ENCODE measurements at places on chromosomes 7 and 10.

GRCh38 chr10:78829565-78829964, 239.2 kb upstream of the ZMIZ1 start:
- H3K4me3 ChIP-seq, result no peak overlapping the region
- H3K36me3 ChIP-seq, result no peaks in the 10 kb centered on the region
- H3K4me1 ChIP-seq, result no peaks in the 10 kb centered on the region
- no peak for DNase-seq
- peaks cover 29% of the 10 kb centered on the region for H3K27me3 ChIP-seq
- no peak overlapping the region for H3K27ac ChIP-seq

DNA sequence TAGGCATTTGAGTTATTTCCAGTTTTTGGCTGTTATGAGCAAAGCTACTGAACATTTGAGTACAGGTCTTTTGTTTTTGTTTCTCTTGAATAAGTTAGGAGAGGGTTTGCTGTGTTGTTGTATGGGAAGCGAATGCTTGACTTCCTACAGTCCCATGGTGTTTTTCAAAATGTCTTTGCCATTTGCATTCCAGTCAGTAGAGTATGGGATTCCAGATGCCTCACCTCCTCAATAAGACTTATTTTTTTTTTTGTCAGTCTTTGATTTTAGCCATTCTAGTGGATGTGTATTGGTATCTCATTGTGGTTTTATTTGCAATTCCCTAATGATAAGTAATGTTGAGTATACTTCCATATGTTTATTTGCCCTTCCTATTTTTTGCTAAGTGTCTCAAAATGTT, 19.4 kb downstream of the CDK13 start:
- peaks cover 24% of the 10 kb centered on the region for H3K36me3 ChIP-seq
- H3K27me3 ChIP-seq, result no peaks in the 10 kb centered on the region
- H3K4me3 ChIP-seq, result no peak overlapping the region
- DNase-seq, result no peak
- peak overlapping the region; percentile 41 for H3K27ac ChIP-seq

DNA sequence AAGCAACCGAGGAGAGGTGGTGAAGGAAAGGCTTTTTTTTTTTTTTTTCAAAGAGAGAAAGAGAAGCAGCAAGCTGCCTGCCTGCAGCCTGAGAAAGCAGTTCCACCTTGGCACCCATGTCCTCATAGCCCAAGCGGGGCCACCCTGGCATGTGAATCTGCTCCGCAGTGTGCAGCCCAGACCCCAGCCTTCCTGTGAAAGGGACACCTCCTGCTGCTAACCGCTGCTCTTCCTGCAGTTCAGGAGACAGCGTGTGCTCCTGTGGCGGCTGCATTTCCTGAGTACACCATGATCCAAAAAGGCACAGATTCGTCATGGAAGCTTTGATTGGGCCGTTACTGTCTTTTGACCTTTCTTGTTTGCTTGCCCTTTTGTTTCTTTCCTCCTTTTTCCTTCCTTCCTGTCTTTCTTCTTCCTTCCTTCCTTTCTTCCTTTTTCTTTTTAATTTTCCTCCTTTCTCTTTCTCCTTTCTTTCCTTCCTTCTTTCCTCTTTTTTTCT, 38.1 kb downstream of the IKZF1 start:
- H3K27ac ChIP-seq, result peak overlapping the region; percentile 94
- H3K4me1 ChIP-seq, result peaks cover 58% of the 10 kb centered on the region
- peak overlapping the region; percentile 67 for H3K4me3 ChIP-seq
- no peaks in the 10 kb centered on the region for H3K27me3 ChIP-seq
- H3K36me3 ChIP-seq, result peaks cover 78% of the 10 kb centered on the region

DNA sequence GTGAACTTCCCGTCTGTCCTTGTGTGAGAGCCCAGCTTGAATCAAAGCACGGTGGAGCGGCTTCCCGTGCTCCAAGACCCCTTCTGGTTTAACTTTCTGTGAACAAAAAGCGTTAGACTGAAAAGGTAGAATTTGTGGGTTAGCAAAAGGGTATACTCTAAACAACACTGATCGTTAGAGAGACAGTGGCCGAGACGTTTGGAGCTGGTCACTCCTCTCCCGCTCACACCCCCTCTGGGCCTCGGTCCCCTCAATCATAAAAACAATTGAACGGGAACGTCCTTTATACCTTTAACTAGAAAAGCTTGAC, 502 bp downstream of the PRKRIP1 start:
- peak overlapping the region; percentile 93 for H3K27ac ChIP-seq
- H3K4me1 ChIP-seq, result peaks cover 24% of the 10 kb centered on the region
- no peak for DNase-seq
- peak overlapping the region; percentile 95 for H3K4me3 ChIP-seq
- H3K36me3 ChIP-seq, result peaks cover 82% of the 10 kb centered on the region

GRCh38 chr10:127149501-127150081, 46.8 kb downstream of the INSYN2A start:
- peaks cover 4% of the 10 kb centered on the region for H3K4me1 ChIP-seq
- DNase-seq, result no peak
- no peaks in the 10 kb centered on the region for H3K36me3 ChIP-seq
- peaks cover 3% of the 10 kb centered on the region for H3K27me3 ChIP-seq
- no peak overlapping the region for H3K4me3 ChIP-seq

DNA sequence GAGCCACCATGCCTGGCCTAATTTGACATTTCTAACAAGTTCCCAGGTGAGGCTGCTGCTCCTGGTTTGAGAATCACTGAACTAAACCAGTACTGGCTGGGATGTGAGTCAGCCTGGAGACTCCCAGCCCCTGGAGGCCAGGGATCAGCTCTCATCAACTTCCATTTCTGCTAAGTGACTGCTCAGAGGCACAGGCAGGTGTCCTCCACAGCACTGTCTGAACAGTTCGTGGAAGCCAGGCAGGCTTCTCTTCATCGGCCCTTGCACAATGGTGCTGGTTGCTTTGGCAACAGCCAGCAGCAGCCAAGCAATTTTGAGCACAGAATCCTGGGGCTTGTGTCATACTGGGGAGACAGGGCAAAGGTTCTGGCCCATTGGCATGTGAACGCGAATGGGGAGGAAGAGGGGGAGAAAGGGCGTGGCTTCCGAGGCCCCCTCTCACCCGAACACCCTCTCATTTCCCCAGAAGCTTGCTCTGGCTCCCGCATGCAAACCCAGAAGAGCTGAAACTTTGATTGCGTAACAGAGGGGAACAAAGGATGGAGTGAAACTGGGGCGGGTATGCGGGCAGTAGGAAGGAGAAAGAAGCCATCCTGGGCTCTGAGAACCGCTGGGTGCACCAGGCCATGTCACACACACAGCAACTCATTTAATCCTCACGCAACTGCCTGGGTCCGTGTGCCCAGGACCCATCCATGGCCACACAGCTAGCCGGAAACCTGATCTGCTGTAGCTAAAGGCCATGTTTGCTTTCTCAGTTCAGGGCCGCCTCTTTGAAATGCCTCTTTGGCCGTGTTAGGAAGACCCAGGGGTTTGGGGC, 9.0 kb upstream of the POR start:
- no peaks in the 10 kb centered on the region for H3K36me3 ChIP-seq
- no peak for DNase-seq
- no peak overlapping the region for H3K4me3 ChIP-seq

DNA sequence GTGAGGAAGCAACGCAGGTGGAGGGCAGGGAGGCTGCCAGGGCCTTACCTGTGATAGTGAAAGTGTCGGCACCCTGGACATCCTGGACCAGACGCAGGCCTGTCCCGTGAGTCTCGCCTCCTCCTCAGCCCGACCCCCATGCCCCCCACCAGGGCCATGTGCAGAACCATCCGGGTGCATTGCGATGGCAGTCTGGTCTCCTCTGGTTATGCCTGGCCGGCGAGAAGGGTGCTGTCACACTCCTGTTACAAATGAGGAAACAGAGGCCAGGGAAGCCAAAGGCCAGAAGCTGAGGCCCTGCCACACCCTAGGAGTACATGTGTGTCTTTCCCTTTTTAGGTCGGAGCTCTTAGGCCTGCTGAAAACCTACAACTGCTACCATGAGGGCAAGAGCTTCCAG, 7.2 kb downstream of the DEPP1 start:
- no peak overlapping the region for H3K27ac ChIP-seq
- no peak for DNase-seq
- no peaks in the 10 kb centered on the region for H3K36me3 ChIP-seq
- no peak overlapping the region for H3K4me3 ChIP-seq

DNA sequence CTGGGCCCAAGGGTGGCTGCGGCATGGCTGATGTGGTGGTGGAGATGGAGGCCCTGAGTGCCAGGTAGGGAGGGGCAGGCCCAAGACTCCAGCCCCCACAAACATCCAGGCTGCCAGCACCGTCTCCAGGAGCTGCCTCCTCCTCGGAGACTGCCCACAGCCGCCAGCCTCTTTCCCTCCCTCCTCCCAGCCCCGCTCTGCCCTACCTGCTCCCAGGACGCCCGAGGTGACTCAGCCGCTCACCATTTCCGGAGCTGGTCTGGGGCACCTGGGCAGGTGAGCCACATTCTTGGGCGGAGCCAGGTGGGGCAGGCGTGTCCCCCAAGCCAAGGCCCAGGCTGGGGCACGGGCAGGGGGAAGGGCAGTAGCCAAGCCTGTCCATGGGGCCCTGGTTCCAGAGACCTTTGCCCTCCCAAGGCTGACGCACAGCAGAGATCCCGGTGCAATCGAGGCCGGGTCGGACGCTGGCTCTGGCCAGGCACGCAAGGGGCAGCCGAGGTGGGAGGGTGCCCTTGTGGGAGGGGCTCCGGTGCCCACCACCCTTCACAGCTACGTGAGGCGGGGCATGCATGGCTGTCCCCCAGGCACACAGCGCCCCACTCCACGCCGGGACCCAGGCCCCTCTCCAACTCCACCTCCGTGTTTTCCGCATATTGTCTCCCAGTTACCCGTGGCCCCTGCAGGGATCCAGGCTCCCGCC, 8.8 kb downstream of the ADAP1 start:
- no peaks in the 10 kb centered on the region for H3K27me3 ChIP-seq
- H3K4me1 ChIP-seq, result peaks cover 19% of the 10 kb centered on the region
- no peak overlapping the region for H3K4me3 ChIP-seq
- peaks cover 25% of the 10 kb centered on the region for H3K36me3 ChIP-seq
- no peak overlapping the region for H3K27ac ChIP-seq

GRCh38 chr7:141991140-141991539, 4.5 kb upstream of the MGAM start:
- peaks cover 7% of the 10 kb centered on the region for H3K27me3 ChIP-seq
- H3K27ac ChIP-seq, result no peak overlapping the region
- no peak overlapping the region for H3K4me3 ChIP-seq
- H3K4me1 ChIP-seq, result peaks cover 2% of the 10 kb centered on the region

GRCh38 chr10:126895214-126895781, 9.9 kb upstream of the DOCK1 start:
- peaks cover 8% of the 10 kb centered on the region for H3K27me3 ChIP-seq
- no peak for DNase-seq
- H3K27ac ChIP-seq, result no peak overlapping the region
- H3K4me3 ChIP-seq, result no peak overlapping the region

- H3K36me3 ChIP-seq, result no peaks in the 10 kb centered on the region
- H3K4me3 ChIP-seq, result no peak overlapping the region
- H3K4me1 ChIP-seq, result no peaks in the 10 kb centered on the region
- no peak overlapping the region for H3K27ac ChIP-seq
- no peak for DNase-seq
Observed at GRCh38 chr7:37759526-37759925, 76.0 kb downstream of the GPR141 start.

DNA sequence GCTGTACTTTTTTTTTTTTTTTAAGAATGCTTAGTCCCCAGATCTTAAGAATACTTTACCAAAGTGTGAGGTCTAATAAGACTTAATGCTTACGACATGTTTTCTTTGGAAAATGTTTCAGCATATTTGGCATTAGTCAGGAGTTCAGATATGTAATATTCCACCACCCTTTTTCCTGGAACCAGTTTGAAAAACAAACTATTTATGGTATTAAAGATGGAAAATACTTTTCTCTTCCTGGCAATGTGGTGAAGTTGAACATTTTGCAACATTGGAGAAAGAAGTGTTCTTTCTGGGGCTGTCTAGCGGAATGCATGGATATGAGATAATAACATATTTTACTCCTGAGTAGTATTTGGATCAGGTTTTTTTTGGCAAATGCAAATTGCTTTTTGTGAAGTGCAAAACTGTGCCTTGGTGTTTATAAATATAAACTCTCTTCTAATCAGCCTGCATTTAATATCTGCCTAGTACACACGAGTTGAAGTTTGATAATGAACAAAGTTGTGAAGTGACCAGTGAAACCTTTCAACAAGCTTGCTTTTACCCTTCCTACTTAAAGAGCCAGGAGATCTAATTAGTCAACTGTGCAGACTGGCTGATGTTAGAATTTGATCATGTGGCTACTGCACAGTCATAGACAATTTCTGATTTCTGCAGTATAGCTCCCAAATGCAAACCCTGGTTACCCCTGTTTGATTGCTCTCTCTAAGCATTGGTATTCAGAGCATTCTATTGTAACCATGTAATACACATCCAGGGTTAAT, 20.9 kb downstream of the MAP3K8 start:
- no peaks in the 10 kb centered on the region for H3K27me3 ChIP-seq
- H3K27ac ChIP-seq, result no peak overlapping the region
- H3K36me3 ChIP-seq, result peaks cover 65% of the 10 kb centered on the region
- peaks cover 27% of the 10 kb centered on the region for H3K4me1 ChIP-seq

DNA sequence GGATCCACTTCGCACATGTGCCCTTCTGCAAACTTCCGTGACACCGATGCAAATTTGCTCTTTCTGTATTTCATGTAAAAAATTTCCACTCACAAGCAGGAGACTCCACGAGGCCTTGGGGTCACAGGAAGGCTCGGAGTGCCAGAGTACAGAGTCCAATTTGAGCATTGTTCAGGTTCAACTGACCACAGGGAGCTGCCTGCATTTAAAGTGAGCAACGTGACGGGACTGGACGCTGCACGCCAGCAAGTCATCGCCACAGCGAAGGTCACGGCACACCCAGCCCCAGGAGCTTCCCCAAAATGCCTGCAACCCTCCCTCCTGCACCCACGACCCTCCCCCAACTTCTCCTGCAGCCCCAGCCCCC, 41.5 kb upstream of the NKX6-2 start:
- no peak overlapping the region for H3K27ac ChIP-seq
- H3K4me1 ChIP-seq, result no peaks in the 10 kb centered on the region
- H3K4me3 ChIP-seq, result no peak overlapping the region
- no peaks in the 10 kb centered on the region for H3K36me3 ChIP-seq
- DNase-seq, result no peak
- no peaks in the 10 kb centered on the region for H3K27me3 ChIP-seq

- no peaks in the 10 kb centered on the region for H3K27me3 ChIP-seq
- H3K4me1 ChIP-seq, result no peaks in the 10 kb centered on the region
- H3K27ac ChIP-seq, result no peak overlapping the region
- no peaks in the 10 kb centered on the region for H3K36me3 ChIP-seq
- no peak for DNase-seq
Observed at GRCh38 chr10:115762029-115762428, 511.0 kb downstream of the GFRA1 start.
